ENCODE measurements at places on chromosomes 11 and 22.

DNA sequence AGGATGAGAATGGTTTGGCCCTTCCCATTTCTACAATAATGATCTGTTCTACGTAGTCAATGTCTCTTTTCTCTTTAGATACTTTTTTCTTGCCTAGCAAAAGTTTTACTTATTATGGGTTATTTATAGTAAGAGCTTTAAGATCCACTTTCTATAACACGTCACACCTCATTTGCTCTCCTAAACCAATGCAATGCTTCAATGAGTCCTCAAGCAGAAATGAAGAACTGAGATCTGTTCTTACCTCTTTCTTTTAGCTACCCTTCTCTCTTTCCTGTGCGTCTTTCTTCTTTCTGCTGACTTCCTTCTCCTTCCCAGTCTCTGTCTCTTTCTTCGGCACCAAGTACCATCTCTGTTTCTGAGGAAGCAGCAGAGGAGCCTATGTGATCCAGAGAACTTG lies 61.8 kb downstream of the SNX19 start:
- DNase-seq, result no peak

- DNase-seq, result peak; percentile 28
These were observed 101.1 kb upstream of the SLC22A12 start for GRCh38 chr11:64489831-64490441.

DNA sequence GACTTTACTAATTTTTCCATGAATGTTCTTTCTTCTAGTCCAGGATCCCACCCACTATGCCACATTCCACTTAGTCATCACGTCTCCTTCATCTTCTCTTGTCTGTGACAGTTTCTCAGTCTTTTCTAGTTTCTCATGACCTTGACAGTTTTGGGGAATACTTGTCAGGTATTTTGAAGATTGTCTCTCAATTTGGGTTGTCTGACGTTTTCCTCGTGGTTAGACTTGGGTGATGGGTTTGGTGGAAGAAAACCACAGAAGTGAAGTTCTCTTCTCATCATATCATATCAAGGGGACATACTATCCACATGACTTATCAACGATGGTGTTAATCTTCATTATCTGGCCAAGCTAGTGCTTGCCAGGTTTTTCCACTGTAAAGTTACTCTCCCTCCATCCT lies 102.4 kb downstream of the LRRC32 start:
- no peak for DNase-seq

DNA sequence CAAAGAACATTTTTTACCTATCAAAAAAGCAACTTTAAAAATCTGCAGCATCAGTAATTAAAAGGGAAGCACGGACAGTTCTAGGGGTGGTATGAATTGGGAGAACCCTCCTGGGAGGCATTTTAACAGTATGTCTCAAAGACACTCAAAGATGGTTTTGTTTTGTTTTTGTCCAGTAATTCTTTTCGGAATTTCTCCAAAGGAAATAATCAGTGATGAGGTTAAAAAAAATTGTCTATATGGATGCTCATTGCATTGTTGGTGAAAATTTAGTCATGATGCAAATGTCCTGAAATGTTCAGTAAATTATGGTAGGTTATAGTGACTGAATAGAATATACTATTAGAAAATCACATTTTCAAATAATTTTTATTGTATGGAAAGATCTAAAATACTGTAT lies 115.1 kb downstream of the ATXN10 start:
- DNase-seq, result no peak

- peak; percentile 27 for DNase-seq
These were observed 18.0 kb upstream of the IL17REL start for GRCh38 chr22:50030297-50031188.

DNA sequence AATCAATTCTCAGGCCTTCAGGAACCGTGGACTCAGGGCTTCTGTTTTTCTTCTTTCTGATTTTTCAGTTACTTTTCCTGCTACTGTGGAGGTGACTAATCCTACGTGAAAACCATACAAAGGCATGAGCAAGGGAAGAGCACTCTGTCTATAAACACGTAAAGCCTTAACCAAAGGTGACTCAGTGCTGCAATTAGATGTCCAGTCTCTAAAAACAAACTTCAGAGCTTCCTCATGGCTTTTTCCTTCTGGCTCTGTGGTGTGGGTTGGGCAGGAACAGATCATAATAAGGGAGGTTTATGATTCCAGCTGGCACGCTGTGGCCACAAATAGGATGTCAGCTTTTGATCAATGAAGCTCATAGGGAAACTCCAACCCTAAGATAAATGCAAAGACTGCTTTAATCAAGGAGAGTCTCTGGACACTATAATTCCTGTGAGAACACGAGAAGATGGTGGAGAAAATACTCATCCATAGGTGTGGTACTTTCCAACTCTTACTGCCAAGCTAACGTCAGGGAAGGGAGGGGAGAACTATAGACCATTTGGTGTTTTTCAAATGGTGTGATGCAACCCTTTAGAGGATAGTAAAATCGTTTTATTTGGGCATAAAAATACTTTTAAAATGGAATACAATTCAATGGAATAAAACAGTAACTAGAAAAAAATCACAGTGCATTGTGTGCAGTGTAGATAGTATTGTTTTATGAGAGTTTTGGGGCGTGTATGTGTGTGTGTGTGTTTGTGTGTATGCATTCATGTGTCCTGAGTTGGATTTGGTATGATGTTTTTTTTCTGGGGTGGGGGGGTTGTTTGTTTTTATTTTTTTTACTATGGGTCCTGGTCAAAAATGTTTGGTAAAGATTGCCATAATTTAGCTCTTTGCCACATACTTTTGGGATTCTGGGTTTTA lies at the start of gene NXPE2:
TSS of gene NXPE2 (plus strand) at position 403 of the 912 bp plus-strand sequence. CDS start at position 452, 49 bp downstream.
- DNase-seq, result no peak

DNA sequence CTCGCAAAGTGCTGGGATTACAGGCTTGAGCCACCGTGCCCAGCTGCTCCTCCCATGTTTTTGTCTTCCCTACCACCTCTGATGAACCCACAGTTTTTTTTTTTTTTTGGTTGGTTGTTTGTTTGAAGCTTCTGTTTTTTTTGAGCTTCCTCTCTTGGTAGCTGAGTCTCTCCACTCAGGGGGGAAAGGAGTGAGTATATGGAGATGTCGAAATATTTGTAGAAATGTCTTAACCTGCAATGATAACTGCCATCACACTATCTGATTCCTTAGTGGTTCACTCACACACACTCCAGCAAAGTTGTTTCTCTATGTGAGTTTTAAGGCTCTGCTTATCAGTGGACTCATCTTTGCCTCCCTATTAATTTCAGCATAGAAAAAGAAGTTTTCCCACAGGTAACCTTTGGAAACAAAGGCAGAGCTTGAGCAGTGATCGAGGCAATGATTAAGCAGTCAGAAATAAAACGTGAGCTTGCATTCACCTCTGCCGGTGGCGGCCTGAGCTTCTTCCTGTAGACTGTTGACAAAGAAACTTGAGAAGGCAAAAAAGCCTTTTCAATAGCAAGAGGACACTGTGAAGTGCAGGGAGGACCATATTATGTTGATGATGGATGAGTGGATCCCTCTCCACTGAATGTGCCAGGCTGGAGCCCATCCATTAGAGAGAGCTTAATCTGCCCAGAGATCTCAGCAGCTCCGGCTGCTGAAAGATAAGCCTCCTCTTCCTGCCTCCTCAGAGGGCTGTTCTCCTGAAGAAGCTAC lies 29.0 kb upstream of the RASSF10 start:
- no peak for DNase-seq

DNA sequence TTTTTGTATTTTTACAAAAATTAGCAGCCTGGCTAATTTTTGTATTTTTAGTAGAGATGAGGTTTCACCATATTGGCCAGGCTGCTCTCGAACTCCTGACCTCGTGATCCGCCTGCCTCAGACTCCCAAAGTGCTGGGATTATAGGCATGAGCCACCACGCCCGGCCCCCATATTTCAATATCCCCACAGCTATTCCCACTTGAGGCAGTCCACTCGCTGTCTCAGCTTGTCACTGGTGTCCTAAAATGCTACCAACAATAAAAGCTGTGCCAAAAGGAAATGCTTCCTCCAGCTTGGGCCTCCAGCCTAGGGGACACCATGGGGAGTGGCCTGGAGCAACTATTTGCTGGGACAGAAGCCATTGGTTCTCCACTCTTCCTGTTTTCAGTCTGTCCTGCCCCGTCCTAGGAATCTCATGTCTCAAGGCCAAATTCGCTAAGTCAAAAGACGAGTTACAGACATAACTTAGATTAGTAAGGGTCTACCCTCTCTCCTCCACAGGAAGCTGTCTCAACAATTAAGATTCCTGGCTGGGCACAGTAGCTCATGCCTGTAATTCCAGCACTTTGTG lies 7.3 kb upstream of the SPINDOC start:
- no peak for DNase-seq

- no peak for DNase-seq
These were observed 330.6 kb upstream of the ZC3H12C start for GRCh38 chr11:109762546-109762945.

- DNase-seq, result no peak
These were observed 38.0 kb downstream of the JHY start for GRCh38 chr11:122920579-122920978.

- DNase-seq, result no peak
These were observed 24.0 kb downstream of the CSF2RB start for GRCh38 chr22:36937319-36938027.

DNA sequence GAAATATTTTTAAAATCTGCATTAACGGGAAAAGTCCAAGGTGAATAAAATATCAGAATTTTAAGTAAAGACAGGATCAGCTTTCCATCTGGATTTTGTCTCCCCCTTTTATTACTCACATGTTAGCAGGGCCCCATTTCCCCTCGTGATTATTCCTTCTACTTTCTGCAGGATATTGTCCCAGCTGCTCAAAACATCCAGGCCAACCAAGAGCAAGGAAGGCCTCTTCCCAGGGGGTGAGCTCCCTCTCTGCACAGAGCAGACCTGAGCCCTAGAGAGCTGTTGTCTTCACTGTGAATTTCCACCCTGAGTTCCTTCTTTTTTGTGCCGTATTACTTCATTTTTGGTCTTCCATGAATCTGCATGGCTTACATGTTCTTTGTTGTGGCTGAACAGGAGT lies 3.7 kb upstream of the TMPRSS13 start:
- no peak for DNase-seq

DNA sequence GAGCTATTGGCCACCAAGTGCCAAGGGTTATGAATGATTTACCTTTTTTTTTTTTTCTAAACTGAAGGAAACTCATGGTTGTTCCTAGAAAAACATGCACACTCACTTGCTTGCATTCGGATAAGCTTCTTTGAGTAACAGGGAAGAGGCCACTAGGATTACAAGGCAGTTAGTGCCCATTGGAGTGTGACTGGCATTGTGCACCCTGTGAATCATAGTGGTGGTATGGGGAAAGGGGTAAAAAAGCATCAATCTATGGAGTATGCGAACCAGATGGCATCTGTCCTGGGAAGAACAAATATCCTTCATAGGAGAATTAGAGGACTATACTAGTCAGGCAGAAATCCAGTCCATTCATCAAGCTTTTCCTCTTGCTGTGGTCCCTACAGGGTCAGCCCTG lies 24.2 kb downstream of the CD44 start:
- no peak for DNase-seq

DNA sequence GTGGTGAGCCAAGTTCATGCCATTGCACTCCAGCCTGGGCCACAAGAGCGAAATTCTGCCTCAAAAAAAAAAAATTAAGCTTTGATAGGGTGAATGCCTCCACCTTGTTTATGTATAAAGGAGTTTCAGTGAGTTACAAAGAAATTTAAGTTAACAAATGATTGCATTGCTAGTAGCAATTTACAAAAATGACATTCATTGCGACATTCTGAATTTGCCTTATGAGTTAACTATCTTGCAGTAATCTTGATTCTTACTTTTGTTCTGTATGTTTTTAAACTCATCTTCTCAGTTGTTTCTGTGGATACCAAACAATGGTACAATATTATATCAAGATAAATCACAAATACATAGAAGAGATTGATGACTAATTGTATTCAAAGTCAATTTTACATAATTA lies 207.0 kb downstream of the DDX10 start:
- no peak for DNase-seq

DNA sequence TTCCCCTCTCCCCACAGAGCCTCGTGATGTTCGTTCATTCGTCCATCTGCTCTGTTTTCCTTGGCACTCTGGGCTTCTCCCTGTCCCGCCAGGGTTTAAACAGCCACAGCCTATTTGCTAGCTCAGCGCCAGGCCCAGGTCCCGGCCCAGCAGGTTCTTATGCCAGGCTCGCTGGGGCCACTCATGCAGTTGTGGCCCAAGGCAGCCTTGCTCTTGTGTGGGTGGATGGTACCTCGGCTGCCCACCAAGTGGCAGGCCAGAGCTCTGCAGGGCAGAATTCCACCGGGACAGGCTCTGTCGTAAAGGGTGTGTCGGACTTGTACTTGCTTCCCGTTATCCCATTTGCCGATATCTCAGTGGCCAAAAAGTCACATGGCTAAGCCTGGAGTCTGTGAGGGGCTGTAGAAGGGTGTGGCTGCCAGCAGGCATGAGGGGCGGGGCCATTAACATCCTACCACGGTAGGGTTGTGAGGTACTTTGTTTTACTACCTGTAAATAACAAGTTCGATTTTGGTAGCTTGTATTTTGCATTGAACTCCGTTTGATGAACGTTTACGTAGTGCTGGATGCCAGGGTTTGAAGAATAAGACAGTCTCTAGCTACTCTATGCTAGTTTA lies 7.9 kb downstream of the FAM118A start:
- DNase-seq, result no peak

DNA sequence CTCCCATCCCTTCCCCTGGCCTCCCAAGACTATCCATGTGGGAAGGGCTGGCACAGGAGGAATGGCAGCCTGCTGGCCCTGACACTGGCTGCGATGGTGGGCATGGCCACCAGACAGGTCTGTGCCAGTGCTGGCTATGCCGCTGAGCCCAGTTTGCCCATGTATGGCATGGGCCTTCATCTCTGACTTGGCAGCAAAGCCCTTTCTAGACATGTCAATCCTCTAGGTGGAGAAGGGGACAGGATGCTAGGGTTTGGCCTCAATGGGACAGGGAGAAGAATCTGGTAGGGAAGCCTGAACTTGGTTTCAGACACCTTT lies 8.8 kb downstream of the ZP1 start:
- no peak for DNase-seq

DNA sequence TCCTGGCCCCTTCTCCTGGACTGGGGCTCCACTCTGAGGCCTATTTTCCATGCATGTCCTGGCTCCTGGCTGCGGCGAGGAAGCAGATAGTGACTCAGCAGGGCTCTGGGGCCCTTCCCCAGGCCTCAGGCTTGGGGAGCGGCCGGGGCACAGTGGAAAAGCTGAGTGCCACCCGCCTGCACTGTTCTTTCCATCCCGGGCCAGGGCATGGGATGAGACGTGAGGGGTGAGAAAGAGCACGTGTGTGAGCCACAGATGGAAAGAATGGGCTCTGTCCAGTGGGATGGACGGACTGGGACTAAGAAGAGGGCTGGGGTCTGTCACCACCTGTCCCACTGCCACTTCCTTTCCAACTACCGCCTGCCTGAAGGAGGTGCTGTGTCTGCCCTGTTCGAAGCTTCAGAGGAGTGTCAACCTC lies 12.8 kb downstream of the SLC37A2 start:
- DNase-seq, result no peak

GRCh38 chr11:17333799-17334586 lies 17.6 kb upstream of the NCR3LG1 start:
- no peak for DNase-seq

DNA sequence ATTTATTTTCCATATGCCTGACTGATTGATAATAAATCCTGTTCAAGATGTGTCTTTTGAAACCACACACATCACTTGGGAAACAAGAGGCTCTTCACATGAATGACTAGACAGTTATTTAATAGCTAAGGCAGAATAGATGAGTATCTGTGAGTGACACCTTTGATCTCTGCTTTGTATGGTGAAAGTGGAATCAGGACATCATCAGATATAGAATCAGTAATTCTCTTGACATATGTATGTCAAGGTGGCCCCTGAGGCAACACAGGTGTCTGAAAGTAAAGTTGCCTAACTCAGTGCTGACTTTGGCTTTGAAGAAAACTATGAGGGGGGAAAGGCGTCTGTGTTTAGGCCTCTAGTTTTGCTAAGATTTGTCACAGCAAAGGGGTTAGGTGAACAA lies 11.5 kb upstream of the CASP4 start:
- DNase-seq, result no peak
